Stimulated activated CD4-positive, alpha-beta T cell treated with anti-CD3 and anti-CD28 coated beads, Interleukin-1b, Interleukin-23, amount 100 ng/mL, for 1 hour (primary cell): ENCODE measurements at places on chromosomes 7 and 10.

DNA sequence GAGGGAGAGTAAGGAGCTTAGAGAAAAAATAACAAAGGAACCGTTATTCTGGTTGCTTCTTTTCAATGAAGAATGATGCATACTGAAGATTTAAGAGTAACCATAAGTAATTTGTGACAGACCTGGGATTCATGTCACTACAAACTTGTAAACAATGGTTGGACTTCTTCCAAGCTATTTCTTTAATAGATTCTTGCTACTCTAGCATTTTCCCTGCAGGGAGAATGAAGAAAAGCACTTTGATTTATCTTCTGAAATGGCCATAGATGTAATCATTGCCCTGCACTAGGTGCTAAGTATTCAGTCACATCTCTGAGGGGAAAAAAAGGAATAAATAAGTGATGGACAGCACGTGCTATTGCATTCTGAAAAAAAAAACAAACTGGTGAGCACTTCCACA is 606.6 kb upstream of the LRRN3 start:
- DNase-seq = no peak

GRCh38 chr7:25750744-25751508 is 401.1 kb upstream of the NFE2L3 start:
- no peak for DNase-seq

DNA sequence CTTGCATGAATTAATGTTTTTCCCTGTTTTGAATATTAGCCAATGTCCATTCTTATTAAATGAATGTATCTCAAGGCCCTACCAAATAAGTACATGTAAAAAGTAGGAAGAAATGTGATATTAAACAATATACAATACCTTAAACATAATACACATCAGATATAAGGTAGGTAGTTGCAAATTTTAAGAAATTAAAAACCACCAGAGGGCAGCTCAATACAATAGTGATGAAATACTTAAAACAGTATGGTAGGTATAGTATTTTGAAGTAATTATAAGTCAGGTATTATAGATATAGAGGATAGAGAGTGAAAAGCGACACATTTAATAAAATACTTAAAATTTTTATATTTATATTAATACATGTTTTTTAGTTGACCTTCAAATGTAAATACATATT is 43.6 kb upstream of the CDK14 start:
- no peak for DNase-seq

DNA sequence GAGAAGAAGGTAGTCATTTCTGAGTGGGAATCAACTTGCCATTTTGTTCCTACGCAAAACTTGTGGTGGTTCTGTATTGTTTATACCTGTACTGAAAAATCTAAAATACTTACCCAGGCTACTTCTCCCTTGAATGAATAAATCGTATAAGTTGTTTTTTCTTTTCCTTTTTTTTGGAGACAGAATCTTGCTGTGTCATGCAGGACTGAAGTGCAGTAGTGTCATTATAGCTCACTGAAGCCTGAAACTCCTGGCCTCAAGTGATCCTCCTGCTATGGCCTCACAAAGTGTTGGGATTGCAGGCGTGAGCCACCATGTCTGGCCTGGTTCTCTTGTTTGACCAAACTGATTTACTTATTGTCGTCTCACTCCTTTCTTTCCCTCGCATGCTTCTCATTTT is 27.9 kb downstream of the LUC7L2 start:
- DNase-seq = no peak

DNA sequence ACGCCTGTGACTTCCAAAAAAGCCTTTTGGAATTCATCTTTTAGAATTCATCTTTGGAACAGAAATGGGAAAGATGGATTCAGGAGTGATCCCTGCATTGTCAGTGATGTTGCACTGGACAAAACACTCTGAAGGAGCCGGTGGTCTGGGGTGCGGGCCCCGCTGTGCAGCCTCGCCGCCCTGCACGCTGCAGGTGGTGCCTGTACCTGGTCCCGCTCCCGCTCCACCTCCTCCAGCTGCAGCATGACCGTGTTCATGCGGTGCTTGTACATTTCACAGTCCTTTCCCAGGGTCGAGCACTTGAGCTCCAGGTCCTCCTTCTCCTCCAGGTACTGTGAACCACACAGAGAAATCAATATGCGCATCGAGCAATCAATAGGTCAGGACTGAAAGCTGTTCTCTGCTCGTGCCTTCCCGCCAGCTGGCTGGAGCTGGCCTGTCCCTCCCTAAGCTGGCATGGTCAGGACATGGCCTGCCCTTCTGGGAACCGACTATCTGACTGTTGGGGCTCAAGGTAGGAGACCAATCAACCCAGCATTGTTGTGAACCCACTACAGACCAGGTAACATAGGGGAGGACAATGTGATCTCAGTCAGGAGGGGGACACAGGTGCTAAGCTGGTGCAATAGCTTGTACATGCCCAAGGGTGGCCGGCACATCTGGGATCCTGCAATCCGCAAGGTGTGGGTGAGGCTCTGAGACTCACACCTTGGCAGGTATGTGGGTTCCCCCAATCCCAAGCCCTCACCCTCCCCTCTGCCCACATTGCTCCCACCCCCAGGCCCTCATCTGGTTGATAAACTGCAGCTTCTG is 93.8 kb upstream of the GNA12 start:
- DNase-seq = no peak

GRCh38 chr7:118777308-118777707 is 552.8 kb downstream of the ANKRD7 start:
- no peak for DNase-seq

DNA sequence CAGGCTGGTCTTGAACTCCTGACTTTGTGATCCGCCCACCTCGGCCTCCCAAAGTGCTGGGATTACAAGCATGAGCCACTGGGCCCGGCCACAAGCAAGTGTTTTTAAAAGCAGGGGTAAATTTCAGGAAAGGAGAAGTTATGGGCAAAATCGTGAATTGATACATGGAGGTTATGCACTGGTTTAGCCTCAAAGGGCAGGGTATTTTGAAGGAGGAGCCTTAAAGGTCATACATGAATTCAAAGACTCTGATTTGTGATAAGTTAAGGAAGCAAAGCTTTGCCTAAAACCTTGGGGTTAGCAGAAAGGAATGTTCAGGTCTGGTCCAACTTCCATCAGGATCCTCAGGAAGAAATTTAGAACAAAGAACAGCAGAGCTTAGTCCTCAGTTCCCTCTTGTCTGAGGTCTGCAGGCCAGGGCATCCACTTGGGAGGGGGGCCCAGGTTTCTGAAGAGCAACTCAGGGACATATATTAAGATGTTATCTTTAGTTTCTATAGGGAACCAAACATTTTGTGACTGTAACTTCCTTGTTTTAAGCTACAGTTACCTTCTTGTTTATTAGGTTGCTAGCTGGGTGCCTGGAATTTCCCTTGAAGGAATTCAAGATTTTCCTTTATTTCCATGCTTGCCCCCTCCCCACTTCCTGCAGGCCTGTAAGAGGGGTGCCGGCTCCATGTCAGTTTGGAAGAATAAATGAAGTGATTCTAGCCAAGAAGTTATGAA is 2.8 kb upstream of the REPIN1 start:
- DNase-seq = no peak

DNA sequence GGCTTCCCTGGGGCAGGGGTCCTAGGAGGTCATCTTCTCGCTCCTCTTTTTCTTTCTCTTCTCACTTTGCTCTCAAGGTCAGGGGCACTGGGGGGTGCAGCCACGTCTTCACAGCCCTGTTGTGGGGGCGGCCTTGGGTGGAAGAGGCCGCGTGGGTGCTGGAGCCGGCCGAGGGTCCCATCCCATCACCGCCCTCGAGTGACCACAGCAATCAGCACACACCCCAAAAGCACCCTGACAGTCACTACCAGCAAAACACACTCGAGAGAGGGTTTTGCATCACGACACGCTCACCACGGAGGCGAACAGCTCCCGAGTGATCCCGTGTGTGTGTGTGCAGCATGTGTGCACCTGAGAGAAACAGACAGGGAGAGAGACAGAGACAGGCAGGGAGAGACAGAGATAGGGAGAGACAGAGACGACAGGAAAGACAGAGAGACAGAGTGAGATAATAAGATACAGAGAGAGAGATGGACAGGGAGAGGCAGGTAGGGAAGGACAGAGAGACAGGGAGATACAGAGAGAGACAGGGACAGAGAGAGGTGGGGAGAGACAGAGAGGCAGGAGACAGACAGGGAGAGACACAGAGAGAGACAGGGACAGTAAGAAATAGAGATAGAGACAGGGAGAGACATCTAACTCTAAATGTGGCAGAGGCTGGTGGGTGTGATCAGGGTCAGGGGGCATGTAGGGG is 100.9 kb downstream of the WDR37 start:
- DNase-seq = no peak

DNA sequence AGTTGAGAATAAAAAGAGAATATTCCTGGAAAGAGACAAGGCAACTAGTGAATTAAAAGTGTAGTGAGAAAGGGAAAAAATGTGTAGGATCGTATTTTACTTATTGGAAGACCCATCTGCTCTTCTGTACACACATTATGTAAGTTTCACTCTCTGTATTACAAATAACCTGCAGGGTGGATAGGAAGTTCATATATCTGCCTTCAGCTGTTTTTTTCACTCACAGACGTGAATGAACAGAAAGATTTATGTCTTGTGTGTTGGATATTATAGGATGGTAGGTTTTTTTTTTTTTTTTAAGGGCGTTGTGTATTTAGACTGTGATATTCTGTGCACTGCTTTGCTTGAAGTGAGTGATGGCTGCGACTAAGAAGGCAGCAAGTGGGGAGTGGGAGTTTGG is 266.5 kb downstream of the AUTS2 start:
- DNase-seq = no peak

- DNase-seq = no peak
Measured at GRCh38 chr10:14652067-14652466, 122.6 kb downstream of the FAM107B start.

DNA sequence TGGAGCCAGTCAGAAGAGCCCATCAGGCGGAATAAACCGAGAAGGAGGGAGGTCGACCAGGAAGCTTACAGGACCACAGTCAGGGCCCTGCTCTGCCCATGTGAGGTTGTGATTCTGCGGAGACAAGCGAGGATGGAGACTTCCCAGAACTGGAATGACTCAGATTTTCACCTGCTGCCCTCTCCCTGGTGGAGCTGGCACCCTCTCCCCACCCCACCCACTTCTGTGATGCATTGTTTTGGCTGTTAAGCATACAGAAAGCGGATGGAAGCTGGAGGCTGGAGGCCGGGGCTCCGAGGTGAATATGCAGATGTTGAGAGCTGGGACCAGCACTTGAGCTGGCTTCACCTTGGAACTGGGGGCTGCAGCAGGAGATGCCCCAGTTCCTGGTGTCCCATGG is 57.4 kb downstream of the NPTX2 start:
- DNase-seq = no peak

DNA sequence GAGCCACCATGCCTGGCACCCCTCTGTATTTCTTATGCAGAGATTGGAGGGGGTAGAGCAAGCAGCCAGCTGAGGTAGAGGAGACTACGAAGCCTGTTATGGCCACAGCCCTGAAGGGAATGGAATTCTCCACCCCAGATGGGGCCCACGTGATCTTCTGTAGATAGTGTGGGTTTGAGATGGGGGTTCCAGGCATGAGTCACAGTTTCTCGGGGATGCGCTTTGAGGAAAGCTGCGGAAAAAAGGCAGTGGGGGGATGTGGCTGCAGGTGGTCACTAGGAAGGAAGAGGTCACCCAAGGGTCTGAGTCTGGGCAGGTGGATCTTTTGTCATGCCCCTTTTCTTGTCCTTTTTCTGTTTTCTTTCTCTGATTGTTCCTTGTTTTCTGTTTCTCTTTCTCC is 11.5 kb downstream of the FAM131B start:
- no peak for DNase-seq

DNA sequence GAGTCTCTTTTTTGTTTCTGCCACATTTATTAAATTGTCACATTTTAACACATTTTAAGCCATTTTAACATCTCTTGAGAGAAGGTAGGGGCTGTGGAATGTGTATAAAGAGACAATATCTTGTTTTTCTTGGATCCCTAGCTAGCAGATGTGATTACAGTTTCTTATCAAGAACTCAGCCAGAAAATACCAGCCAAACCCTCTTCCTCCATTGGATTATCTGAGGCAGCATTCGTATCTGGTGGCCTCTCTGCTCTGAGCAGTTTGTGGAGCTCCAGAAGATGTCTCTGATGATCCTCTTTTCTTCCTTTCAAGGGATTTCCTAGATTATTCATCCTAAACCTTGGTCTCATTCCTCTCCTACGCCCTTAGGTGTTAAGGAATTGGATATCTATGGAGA is 35.3 kb upstream of the PFKFB3 start:
- DNase-seq = no peak

DNA sequence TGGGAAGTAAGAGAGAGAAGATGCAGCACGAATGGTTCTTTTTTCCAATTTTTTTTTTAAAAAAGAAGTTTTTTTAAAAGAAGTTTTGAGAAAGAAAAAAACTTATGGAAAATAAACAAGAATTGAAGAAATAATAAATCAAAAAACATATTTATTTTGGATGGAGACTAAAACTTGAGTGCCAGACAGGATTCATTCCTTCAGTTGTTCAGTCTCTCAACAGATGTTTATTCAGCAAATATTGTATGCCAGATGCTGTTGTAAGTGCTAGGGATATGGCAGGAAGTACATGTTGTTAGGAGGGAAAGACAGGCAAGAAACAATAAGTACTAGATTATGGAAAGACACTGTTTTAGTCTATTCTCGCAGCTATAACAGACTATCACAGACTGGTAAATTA is 750.7 kb upstream of the PHF14 start:
- no peak for DNase-seq

GRCh38 chr7:55534262-55534915 is 37.9 kb downstream of the VOPP1 start:
- DNase-seq = no peak

DNA sequence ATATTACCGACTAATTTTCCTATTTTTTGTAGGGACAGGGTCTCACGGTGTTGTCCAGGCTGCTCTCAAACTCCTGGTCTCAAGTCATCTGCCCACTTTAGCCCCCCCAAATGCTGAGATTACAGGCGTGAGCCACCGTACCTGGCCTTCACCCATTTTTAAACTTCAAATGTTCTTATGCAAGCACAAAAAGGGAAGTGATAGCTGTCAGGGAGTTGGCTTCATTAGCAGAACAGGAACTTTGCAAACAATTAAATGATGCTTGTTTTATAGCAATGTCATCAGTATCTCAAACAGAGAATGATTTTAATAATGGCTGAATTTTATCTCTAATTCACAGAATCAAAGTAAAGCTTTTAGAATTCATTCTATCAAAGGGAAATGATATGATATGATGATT is 49.8 kb upstream of the FAM171A1 start:
- no peak for DNase-seq

- DNase-seq = no peak
Measured at GRCh38 chr7:132882714-132883428, 199.0 kb downstream of the CHCHD3 start.

GRCh38 chr7:19106241-19107080 is 11.0 kb downstream of the TWIST1 start:
- no peak for DNase-seq

DNA sequence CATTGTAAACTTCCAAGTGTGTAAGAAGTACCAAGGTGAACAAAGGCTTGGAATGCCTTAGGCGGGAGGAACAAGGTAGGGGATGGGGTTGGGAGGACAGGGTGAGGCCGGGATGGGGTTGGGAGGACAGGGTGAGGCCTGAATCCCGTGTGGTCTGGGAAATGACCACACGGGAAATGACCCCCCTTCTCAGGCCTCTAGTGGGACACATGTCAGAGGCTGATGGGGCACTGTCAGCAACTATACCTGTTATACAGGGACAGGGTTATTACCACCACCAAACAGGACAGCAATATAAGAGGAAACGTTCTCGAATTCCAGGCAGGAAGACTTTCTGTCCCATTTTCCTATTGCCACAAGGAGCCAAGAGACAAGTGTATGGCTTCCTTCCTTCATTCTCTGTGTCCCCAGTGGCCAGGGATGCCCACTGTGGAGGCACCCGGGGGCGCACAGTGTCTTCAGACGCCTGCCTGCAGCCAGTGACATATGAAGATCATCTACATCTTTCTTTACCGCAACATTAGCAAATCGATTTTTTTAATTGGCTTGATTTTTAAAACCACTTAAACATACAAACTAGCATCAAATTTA is 1.3 kb downstream of the MKI67 start:
- DNase-seq = no peak
